RKO (cell line): ENCODE measurements at places on chromosomes 11 and 22.
A peak's percentile ranks its signal among the peaks of the same experiment; 100 is the strongest.

DNA sequence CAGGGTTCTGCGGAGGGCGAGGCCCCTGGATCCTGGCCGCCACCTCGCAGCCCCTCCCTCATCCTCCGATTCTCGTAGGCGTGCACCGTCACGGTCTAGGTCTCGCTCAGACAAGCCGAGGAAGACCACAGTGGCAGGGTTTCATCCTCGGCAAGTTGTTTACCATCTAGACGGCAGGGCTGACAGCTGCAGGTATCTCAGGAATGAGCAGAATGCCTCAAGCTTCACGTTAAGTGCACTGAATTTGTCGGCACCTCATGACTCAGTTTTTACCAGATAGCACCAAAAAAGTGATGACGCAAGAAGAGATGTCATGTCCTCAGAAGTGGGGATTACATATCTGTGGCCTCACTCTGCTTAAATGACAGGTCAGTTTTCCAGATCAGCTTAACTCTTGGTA is 35.1 kb downstream of the WT1 start:
- no peak for DNase-seq

DNA sequence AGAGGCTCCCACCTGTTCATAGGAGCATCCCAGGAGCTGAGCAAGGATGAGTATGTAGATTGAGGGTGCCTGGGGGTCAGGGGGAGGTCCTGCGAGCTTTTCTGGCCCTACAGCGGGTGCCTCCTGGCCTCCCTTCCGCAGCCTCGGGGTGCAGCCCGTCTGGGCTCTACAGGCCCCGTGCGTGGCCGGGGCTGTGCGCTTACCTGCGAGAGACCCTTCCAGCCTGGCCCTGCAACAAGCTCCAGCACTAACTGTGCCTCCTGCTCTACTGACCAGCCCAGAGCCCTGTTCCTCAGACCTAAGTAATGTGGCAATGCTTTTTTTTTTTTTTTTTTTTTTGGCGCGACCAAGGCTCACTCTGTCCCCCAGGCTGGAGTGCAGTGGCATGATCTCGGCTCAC is 1129.1 kb downstream of the BRD1 start:
- DNase-seq, result no peak

- DNase-seq, result no peak
Measured at GRCh38 chr11:3184732-3185347, 19.7 kb upstream of the OSBPL5 start.

DNA sequence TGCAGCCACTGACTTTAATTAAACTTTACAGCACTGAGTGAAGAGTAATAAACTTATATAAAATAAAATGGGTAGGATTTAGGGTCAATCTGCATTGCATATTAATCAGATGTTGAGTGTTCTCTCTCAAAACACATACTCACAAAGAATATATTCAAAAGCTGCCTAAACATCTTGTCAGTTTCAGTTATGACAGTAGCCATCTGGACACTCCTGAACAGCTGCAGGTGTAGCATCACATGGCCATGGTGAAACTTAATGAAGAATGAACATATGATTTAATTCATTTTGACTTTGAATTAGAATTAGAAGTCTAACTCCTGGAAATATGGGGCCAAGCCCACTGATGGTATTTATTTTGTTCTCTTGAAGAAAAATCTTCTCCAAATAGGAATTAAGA is 684.3 kb upstream of the RAG2 start:
- DNase-seq, result no peak

- no peak for DNase-seq
Measured at GRCh38 chr22:36470994-36471331, 10.5 kb downstream of the TXN2 start.

DNA sequence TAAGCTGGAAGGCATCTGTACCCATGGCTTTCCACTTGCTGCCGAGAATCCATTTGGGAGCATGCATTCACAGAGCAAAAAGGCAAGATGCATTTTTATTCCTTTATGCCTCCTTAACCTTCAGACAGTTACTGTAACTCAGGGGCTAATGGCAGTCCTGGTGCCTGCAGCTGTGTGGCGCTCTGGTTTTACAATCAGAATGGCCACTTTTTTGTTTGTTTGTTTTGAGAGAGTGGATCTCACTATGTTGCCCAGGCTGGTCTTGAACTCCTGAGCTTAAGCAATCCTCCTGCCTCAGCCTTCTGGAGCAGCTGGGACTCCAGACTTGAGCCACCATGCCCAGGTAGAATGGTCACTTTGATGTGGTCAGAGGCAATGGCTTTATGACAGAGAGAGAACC is 101.8 kb downstream of the NAV2 start:
- DNase-seq, result no peak

GRCh38 chr11:117606211-117606610 is 190.8 kb downstream of the DSCAML1 start:
- DNase-seq, result no peak

- DNase-seq, result no peak
Measured at GRCh38 chr11:82843057-82843795, 57.0 kb downstream of the PRCP start.

GRCh38 chr22:39130892-39131855 is 21.3 kb downstream of the CBX7 start:
- no peak for DNase-seq

- DNase-seq, result no peak
Measured at GRCh38 chr11:118194835-118195627, 18.6 kb upstream of the SCN2B start.

DNA sequence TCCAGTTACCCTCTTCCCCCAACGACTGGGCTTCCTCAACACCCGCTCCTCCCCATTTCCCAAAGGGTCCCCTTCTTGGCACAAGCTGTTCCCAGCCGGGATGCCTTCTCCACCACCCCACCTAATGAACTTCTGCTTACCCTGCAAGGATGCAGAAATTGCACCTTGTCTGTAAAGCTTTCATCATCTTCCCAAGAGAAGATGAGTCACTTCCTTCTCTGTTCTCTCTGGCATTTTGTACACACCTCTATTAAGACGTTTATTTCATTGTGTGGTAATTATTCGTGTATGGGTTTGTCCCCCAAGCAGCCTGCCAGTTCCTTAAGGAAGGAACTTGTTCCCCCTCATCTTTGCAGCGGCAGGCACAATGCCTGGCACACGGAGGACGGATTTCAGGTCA is 351.1 kb downstream of the CADM1 start:
- DNase-seq, result peak; percentile 35

GRCh38 chr11:60924110-60924905 is at the start of gene TMEM132A:
TSS of gene TMEM132A (plus strand) at chr11:60924460. CDS start at chr11:60924634, 174 bp downstream.
- DNase-seq, result peak; percentile 81

DNA sequence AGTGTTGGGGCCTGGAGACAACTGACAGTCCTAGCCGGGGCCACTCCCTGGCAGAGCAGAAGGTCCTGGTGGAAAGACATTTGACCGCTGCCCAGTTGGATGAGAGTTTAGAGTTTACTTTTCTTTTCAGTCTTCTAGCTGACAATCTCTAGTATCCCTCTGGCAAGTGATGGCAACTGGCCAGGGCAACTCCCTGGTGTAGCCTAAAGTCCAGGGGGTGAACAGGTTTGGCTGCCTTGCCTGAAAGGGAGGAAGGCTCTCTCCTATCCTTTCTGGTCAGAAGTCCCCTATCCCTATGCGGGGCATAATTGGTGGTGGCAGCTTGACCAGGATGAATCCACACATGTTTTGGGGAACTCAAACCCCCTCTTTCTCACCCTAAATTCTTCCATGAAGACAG is 16.8 kb upstream of the MSANTD2 start:
- no peak for DNase-seq

DNA sequence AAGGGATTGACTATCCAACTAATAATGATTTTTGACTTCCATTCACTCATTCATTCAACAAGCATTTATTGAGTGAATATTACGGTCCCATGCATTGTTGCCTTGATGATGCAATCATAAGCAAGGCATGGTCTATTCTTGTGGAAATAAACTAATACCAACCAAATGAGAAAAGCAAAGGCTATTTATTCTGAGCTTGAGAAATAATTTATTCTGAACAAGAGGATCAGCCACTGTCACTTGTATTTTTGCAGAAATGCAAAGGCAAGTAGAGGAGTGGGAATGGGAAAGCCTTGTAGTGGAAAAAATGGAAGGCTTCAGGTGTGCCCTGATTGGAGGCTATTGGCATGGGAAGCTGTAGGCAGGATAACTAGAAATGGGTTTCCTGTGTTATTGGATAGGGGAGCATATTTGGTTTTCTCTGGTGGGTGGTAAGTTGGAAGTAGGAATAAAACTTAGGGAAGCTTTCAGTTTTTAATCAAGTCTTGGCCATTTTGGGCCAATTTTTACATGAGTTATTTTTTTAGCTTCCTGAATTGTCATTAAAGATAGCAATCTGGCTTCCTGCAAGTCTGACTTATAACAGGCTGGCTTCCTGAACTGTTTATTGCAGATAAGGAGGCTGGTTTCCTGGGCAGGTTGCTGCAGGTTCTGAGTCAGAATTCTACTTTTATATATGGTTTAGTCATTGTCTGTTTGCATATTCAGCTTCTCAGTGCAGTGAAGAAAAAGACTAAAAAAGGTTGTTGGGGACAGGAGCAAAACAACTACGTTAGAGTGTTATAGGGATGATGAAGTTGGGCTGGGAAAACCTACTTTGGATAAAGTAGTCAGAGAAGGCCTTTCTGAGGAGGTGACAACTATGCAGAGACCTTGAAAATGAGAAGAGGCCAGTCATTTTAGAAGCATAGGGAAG is 106.7 kb downstream of the APIP start:
- no peak for DNase-seq

GRCh38 chr11:103878646-103879045 is 157.8 kb upstream of the DDI1 start:
- no peak for DNase-seq

GRCh38 chr11:11396301-11397035 is 43.4 kb upstream of the CSNK2A3 start:
- DNase-seq, result peak; percentile 19

GRCh38 chr11:47932544-47932943 is 47.8 kb upstream of the PTPRJ start:
- DNase-seq, result no peak

DNA sequence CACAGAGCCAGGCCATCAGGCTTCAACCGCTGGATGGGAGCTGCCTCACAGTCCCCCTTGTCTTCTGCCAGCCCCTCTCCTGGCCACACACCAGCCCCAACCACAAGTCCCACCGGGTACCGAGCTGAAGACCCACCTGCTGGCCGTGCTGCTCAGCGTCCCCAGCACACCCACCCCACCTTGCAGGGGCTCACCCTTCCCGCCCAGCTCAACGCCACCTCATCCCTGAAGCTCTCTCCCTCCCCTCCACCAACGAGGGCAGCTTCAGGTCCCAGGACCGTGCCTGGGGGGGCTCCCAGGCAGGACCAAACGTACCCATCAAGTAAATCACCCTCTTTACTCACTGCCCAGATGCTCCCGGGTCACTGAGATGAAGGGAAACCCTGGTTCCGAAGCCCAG is 141.0 kb downstream of the CRYBB2 start:
- no peak for DNase-seq

DNA sequence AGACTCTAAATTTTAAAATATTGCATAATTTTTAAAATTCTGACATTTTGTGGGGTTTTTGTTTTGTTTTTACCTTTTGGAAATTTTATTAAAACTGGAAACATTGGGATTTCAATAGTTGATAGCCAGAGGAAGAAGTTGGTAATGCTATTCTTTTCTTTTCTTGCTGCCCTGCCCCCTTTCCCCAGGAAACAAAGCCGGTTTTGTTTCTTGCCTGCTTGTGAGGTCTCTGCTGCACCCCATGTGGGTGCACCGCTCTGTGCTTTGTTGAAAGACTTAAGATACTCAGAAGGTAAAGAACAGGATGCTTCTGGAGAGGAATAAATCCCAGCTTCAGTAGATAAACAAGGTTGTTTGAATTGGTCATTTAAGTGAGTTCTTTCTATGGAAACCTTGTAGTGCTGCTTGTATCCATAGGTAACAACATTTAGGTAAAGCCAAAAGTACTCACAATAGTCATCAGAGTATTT is 87.5 kb downstream of the YAP1 start:
- no peak for DNase-seq

DNA sequence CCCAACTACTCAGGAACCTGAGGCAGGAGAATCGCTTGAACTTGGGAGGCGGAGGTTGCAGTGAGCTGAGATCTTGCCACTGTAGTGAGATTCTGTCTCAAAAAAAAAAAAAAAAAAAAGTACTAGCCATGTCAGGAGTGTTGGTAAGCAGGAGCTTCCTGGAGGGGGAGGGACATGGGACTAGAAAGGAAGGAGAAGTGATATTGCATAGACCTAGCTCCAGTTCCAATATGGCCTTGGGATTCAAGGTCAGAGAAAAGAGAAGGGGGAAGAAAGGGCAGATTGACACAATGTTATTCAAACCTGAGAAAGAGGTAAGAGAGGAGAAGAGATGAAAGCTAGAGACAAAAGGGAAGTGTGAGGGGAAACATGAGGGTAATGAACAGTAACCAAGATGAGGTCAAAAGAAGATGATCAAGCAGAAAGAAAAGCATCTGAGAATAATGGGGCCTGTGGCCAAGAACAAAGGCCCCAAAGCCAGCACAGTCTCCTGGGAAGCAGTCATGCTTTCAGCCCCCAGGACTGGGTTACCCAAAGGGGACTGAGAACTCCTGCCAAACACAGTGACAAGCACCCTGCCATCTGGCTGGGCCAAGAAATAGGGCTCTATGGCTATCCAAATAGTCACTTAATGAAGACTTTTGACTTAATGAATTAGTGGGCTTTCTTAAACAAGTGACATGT is 51.7 kb upstream of the FTH1 start:
- DNase-seq, result no peak

GRCh38 chr22:39297490-39298240 is 21.8 kb downstream of the RPL3 start:
- DNase-seq, result no peak

- DNase-seq, result no peak
Measured at GRCh38 chr11:20937826-20938225, 268.4 kb downstream of the NELL1 start.

DNA sequence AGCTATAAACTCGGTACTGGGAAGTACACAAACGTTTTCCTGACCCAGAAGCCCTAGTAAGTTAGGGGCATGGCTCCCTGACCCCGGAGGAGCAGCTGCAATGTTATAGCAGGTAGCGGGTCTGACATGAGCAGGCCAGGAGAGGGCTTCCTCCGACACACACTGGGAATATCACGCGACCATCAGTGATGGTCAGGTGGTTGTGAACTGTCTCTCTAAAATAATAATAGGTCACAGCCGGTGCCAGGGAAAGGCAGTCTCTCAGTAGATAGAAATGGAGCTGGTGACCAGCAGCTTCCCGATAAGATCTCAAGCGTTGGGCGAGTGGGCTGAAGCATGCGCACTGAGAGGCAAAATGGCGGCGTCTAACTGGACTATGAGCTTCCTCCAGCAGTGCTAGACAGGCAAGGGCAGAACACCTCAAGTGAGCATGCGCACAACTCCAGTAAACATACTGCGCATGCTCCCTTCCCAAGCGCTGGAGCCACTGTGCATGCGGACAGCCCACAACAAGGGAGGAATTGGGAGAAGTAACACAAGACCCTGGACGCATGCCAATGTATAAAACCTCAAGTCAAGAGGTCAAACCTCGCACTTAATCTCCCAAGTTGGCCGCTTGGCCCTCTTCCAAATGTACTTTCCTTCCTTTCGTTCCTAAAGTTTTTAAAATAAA is 22.3 kb upstream of the TESMIN start:
- DNase-seq, result no peak

GRCh38 chr22:46998331-46998730 is 235.9 kb downstream of the TBC1D22A start:
- DNase-seq, result no peak

GRCh38 chr22:41311487-41311886 is 10.2 kb downstream of the ZC3H7B start:
- DNase-seq, result no peak

GRCh38 chr11:42255906-42256305 is 796.5 kb upstream of the LRRC4C start:
- no peak for DNase-seq

GRCh38 chr22:49450498-49450897 is 377.2 kb downstream of the BRD1 start:
- no peak for DNase-seq
